NCI-H1436 treated with DMSO at 0.1 percent for 48 hours (cell line): ENCODE measurements at places on chromosomes 6 and 20.

GRCh38 chr6:49764571-49765236 is 20.5 kb upstream of the CRISP3 start:
- no peak for DNase-seq

DNA sequence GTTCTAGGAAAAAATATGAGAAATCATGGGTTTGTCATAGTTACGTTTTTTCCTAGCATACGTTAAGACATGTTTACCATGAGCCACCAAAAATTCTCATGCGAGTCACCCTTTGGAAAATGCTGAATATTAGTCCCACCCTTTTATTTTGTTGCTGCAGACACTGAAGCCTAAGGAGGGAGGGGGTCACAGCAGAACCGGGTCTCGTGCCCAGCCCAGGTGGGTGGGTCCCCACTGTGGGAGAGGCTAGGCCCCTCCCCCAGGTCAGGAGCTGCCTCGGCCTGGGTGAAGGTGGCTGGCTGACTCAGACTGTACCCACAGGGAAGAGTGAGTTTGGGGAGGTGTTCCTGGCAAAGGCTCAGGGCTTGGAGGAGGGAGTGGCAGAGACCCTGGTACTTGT is 26.2 kb upstream of the SRF start:
- no peak for DNase-seq

GRCh38 chr20:44856442-44856841 is 29.1 kb upstream of the YWHAB start:
- DNase-seq = no peak

DNA sequence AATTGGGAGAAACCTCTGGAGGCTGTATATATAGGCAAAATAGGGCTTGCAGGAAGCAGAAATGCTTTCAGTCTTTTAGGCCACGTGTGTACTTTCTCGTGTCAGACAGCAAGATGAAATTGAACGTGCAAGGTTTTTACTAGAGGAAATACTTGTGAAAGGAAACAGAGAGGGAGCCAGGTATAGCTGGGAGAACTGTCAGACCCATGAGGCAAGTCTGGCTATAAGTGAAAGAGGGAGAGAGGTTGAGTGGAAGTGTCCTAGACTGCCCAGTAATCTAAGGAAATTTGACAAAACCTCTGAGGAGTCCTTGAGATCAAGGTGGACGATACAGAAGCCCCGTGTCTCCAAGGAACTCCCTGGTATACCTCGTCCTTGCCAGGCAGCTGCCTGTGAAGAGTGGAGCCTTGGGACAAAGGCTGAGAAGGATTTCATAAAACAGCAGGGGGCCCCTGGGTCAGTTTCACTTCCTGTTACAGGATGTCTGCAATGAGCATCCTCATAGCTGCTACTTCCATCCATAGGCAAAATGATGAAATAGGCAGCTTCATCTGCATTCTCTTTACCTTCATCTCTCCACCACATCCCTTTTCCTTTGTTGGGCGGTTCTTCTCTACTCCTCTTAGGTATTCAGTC is 114.4 kb upstream of the MAP3K7 start:
- no peak for DNase-seq

GRCh38 chr20:52383995-52384621 is 192.5 kb upstream of the ZFP64 start:
- DNase-seq = no peak

DNA sequence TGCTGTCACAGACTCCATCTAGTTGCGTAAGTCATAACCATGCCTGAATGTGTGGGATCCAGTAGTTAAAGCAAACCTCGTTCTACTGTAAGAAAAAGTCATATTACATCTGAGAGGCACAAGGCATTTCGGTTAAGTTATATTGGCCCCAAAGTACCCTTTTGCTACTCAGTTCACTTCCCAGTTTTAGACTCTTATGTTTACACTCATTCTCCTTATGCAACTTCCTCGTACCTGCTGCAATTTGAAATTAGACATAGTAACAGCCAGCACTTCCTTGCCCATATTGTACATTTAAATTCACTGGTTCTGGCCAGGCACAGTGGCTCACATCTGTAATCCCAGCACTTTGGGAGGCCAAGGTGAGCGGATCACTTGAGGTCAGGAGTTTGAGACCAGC is 37.0 kb downstream of the PEX7 start:
- DNase-seq = no peak

DNA sequence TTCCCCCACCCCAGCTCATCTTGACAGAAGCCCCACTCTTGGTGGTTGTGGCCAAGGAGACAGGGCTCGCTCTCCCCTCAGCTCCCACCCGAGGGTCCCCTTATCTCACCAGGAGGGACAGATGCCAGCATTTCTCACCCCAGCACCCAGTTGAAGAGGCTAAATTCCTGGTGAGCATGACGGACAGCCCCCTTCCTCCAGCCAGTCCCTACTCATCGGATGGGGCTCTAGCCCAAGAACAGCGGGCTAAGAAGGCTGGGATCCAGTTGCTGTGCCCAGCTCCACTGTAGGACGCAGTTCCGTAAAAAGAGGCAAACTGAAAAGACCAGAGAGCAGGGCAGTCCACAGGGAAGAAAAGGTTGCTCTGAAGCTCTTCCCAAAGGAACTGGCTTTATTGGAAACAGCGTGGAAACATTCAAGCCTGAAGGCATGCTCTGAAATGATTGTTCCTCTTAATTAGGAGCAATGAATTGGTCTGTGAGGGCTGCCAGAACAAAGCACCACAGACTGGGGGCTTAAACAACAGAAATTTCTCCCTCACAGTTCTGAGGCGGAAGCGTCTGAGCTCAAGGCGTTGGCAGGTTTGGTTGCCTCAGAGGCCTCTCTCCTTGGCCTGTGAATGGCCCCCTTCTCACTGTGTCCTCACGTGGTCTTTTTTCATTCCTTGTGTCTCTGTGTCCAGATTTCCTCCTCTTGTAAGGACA is 17.9 kb upstream of the KIF25 start:
- no peak for DNase-seq

GRCh38 chr6:103570431-103570830 is 1289.3 kb downstream of the HACE1 start:
- no peak for DNase-seq

DNA sequence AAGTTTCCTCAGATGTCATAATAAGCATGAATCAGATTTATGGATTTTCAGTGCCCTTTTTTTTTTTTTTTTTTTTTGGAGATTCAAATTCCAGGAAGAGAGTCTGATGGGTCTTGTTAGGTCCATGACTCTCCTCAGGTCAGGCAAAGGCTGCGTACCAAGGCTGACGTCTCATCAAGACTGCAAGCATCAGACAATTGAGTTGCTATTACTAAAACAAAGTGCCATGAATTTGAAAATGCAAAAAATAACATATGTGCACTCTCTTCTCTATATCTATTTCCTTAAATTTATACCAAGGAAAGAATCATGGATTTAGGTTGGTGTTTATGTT is 134.7 kb downstream of the FAM83B start:
- DNase-seq = no peak
